D341Med (cell line): ENCODE measurements at places on chromosomes 16 and 17.

- DNase-seq = no peak
Observed at GRCh38 chr17:34398990-34399389, 36.0 kb upstream of the CCL1 start.

- no peak for DNase-seq
Observed at GRCh38 chr16:85968041-85968920, 69.3 kb downstream of the IRF8 start.

DNA sequence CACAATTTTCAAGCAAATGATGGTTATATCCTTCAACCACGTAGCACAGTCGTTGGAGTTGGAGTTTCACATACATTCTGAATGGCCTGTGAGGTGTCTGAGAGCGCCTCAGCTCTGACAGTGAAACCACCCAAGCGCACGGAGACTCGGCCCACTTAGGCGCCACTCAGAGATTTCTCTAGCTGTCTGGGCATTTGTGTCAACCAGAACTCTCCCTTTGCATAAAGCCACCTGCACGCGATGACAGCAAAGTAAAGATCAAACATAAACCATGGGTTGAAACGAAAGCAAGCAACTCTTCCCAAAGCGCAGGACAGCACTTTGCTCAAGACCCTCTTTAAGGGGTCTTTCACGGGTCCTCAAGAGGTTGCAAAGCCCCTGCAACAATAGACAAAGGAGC, 533 bp downstream of the SLC6A4 start:
- DNase-seq = no peak

- peak; percentile 83 for DNase-seq
Observed at GRCh38 chr16:85461814-85462713, 151.1 kb upstream of the GSE1 start.

DNA sequence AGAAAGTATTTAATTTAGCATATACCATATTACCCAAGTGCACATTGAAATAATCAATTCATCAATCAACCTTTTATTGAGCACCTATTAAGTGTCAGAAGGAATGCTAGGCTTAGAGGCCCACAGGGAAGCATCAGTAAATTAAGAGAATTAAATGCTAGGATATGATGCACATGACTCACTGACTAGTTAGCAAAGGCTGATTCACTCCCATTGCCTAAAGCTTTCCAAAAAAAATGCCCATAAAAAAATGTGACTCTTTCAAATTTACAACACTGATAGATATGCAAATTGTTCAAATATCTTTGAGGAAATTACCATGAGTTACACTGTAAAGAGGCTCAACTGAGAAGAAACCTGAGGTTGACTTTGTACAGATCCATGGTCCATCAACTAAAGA, 883.3 kb downstream of the CDH11 start:
- DNase-seq = no peak

DNA sequence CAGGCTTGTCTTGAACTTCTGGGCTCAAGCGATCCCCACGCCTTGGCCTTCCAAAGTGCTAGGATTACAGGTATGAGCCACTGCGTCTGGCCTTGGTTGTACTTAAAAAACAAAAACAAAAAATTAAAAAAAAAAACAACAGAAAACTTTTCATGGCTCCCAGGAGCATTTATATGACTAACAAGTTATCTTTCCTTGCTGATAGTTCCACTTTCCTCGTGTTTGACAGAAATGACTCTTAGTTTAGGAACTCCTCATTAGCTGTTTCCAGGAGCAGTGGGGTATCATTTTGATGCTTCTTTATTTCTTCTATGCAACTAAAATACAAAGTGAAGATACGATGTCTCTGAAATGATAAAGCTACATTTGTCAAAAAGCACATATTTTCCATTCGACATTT, 165.4 kb downstream of the PRKCA start:
- no peak for DNase-seq

DNA sequence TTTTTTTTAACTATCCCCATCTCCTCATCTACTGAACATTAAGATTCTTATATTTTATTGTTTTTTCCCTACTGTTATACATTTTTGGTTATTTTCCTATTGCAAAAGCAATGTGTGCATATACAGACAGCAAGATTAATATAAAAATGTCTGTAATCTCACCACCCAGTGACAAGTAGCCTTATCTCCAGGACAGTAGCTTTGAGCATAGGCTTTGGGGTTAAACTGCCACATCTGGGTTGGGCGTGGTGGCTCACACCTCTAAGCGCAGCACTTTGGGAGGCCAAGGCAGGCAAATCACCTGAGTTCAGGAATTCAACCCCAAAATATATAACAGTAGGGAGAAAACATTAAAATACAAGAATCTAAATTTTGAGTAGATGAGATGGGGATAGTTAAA, 27.4 kb upstream of the SSTR2 start:
- no peak for DNase-seq

DNA sequence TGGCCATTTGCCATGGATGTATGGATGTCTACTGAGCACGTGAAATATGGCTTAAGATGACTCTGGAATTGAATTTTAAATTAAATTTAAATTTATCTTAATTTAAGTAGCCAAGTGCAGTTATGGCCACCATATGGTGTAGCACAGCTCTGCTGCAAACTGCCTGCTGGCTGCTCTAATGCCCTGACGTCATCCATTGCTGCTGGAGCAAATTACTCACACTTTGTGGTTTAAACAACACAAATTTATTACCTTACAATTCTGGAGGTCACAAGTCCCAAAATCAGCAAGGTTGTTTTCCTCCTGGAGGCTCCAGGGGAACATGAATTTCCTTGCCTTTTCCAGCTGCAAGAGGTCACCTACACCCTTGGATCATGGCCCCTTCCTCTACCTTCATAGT, 679.3 kb upstream of the EEF2KMT start:
- no peak for DNase-seq

GRCh38 chr16:49587511-49587910, 213.9 kb downstream of the C16orf78 start:
- no peak for DNase-seq

- no peak for DNase-seq
Observed at GRCh38 chr17:55420067-55420775, 1.4 kb downstream of the MMD start.

DNA sequence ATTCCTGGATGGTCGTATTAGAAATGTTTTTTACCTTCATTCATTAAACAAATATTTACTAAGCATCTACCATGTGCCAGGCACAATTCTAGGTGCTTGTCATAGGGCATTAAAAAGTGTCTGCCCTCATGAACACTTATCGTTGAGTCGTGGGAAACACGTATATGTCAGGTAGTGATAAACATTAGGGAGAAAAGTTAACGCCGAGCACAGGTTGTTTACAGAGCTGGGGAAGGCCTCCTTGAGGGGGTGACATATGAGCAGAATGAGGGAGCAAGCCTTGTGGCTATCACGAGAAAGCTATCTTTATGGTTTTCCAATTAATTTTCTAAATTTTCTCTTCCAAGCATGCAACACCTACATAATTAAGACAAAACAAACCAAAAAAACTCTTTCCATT, 985 bp upstream of the ZNF213 start:
- DNase-seq = no peak

DNA sequence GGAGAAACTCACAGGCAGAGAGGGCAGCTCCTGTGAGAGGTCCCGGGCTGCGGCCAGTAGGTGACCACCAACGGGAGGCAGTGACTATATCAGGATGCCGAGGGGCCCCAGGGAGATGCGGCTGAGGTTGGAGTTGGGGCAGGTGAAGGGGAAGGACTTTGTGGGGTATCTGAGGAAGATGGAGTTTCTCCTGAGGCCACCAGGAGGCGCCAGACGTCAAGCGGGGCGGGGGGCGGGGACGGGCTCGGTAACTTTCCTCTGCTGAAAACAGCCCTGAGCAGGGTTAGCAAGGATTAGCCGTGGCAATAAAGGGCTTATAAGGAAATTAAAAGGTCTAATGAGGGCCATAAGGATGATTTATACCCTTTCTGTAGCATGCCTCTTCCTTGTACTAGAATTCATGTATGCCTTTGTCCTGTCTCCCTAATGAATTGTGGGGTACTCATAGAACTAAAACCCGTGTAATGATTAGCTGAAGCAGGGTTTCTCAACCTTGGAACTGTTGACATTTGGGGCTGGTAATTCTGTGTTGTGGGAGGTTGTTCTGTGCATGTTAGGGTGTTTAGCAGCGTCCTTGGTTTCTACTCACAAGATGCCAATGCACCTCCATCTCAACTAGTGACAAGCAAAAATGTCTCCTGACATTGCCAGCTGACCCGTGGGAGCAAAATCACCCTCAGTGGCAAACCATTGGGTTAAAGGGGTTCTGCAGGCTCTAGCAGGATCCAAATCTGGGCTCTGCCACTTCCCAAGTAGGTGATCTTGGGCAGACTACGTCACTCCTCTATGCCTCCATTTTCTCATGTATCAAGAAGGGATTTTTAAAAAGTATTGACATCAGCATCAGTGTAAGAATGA, 74.8 kb upstream of the GRIN2A start:
- DNase-seq = peak; percentile 88

DNA sequence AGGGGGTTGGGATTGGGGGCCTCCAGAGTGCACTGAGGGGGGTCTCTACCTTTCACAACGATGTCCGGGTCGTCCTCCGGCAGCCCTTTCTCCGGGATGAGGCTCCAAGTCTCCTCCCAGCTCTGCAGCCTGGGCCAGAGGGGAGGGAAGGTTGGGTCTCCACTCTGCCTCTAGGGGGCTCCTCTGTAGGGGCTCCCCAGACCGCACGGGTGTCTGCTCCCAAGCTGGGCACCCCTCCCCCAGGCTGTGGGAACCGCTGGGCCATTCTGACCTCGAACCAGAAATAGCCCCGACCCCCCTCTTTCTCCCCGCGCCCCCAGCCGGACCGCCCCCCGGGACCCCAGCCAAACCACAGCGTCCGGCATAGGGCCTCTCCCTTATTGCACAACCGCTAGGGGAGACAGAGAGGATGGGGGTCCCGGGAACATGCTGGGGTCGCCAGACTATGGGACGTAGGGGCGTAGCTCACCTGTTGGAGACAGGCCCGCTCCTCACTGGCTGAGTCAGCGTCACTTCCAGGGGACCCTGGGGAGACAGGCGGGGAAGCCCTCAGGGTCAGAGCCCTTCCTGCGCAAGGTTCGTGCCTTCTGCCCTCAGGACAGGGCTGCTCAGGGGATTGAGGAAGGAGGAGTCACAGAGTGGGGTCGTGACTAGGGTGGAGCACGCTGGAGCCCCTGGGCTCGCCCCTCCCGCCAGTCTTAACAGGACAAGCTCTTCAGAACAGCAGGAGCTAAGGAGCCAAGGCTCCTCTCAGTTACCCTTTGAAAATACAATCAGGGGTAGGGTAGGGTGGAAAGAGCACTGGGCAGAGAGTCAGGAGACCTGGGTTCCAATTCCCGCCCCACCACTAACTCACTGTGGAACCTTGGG, 2.7 kb downstream of the PLEKHH3 start:
- DNase-seq = peak; percentile 78

- DNase-seq = no peak
Observed at GRCh38 chr17:4394208-4395110, 28.0 kb upstream of the UBE2G1 start.

DNA sequence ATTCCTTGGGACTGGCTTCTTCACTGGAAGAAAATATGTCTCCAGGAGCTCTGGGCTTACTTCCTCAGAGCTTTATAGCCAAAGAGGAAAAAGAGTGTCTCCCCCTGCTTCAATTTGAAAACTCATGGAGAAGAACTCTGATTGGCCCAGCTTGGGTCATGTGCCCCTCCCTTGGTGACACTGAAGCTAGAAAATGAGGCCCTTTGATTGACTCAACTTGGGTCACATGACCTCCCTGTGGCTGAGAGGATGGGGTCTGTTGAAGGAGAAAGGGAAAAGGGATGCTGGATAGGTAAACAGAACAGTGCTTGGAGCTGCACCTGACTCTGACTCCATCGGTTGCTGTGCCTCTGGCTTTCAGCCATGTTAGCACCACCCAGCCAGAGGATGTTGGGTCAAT, 70.6 kb upstream of the KSR1 start:
- no peak for DNase-seq

- no peak for DNase-seq
Observed at GRCh38 chr17:63451150-63451549, 5.0 kb upstream of the CYB561 start.

DNA sequence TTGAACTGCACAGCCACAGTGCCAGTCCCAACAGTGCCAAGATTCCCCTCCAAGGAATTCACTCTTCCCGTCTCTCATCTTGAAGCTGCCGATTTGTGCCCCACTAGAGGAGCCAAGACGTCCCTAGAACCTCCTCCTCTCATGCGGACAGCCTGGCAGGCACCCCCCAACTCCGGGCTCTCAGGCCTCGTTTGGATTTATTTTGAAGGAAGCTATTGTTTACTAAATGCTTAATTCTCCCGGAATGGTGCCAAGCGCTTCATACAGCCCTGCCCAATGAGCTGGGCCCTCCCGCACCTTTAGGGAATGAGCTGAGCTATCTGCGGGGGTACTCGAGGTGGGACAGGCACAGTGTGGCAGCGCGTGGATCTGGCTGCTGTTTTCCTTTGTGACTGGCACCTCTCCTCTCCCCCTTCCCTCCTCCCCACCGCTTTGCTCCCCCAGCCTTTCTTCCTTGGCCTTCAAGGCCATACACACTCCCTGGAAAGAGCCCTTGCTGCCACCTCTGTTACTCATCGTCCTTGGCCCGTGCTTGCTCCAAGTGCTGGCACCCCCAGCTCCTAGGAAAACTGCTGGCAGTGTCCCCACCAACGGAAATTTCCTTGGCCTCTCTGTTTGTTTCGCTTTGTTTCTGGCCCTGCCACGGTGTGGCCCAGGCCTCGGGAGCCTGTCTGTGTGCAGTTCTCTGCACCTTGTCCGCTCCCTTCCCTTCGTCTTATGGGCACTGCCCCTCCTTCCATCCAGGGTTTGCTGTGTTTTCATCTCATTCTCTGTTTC, 49.9 kb upstream of the CDR2 start:
- DNase-seq = no peak

DNA sequence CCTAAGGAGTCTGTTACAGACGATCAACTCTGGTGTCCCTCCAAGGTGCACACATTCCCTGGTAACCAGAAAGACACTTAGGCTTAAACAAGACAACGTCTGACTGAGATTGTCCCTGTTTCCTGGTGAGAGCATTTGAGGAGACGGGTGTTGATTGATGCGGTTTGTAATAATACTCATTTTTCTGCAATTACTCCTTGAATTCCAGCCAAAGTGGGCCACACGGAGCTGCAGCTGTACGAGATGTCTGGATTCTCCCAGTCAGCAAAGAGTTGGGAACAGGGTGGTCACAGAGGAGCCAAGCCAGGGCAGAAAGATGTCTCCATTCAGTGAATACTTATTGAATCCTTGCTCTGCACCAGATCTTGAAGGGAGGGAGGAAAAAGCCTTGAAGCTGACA, 30.9 kb upstream of the CES5A start:
- peak; percentile 2 for DNase-seq
